IPS DF 19.7 (cell line): ENCODE measurements at places on chromosomes 16 and 17.

DNA sequence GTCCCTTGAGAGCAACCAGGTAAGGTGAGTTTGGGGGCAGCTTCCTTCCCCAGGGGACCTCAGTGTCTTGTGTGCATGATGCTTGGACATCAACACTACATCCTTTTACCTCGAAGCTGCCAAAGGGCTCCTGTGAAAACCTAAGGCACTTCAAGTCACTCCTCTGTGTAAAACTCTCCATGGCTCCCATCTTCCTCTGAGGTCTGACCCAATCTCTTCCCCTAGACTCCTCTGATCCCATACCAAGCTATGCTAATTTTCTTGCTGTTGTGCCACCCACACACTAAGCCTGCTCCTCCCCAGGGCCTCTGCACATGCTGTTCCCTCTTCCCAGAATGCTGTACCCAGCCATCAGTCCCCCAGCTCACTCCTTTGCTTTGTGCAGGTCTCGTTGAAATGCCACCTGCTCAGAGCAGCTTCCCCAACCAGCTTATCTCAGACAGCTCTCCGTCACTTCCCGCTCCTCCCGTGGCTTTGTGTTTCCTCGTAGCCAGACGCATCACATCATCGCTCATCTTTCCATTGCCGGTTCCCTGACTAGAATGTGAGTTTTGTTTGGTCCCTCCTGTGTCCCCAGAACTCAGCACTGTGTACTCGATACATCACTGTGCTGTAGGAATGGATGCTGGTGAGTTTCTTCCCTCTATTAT, 78.4 kb downstream of the CNGB1 start:
- DNase-seq: no peak

DNA sequence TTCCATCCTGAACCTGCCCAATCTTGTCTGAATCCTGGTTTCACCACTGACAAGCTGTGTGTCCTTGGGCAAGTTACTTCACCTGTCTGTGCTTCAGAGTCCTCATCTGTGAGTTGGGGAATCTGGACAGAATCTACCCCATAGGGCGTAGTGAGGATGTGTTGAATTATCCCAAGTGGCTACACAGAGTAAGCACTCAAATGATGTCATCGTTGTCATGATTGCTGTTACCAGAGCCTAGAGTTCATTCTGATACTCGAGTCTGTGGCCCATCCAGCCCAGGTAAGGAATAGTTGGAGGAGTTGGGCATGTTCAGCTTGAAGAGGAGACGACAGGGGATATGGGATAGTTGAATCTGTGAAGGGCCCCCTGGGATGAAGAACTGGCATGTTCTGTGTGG, 45.9 kb downstream of the MAPT start:
- DNase-seq: no peak

GRCh38 chr16:27238016-27238587, 30.5 kb downstream of the NSMCE1 start:
- no peak for DNase-seq

DNA sequence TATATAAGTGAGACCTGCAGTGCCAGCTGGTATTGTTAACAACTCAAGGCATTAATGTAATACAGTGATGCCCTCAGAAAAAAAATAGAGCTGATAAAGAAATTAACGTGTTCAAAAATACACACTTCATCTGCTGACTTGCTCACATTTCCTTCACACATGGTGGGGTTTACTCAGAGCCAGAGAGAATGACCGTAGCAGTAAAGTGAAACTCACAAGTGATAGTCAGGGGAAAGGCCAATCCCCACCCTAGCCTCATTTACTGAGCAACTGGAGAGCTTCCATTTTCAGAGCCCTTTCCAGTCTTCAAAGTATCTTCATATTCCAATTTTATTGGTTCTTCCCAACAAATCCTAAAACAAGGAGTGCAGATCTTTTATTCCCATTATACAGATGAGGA, 74.0 kb upstream of the HLF start:
- DNase-seq: no peak

DNA sequence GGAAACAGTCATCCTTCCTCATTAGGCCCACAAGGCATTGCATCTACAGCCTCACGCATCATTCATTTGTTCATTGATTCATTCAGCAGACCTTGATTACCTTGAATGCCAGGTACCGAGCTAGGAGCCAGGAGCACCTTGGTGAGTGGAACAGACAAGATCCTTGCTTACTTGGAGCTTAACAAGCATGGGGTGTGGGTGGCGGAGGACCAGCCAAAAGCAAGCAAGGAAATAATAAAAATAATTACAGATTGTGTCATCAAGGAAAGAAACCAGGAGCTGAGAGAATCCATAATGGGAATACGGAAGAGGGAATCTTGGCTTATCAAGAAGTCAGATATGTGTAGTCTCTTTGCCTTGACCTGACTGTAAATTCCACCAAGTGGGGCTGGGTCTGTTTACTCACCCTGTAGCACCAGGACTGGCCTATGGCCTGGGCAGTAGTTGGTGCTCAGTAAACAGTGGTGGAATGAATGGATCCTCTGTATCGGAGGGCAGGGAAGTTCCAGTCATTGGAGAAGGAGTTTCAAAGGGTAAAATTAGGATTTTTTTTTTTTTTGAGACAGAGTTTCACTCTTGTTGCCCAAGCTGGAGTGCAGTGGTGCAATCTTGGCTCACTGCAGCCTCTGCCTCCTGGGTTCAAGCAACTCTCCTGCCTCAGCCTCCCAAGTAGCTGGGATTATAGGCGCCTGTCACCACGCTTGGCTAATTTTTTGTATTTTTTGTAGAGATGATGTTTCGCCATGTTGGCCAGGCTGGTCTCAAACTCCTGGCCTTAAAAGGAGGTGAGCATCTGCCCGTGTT, 157.7 kb downstream of the MSI2 start:
- DNase-seq: no peak

- DNase-seq: no peak
Measured at GRCh38 chr17:64085650-64086005, 44.3 kb downstream of the ERN1 start.

DNA sequence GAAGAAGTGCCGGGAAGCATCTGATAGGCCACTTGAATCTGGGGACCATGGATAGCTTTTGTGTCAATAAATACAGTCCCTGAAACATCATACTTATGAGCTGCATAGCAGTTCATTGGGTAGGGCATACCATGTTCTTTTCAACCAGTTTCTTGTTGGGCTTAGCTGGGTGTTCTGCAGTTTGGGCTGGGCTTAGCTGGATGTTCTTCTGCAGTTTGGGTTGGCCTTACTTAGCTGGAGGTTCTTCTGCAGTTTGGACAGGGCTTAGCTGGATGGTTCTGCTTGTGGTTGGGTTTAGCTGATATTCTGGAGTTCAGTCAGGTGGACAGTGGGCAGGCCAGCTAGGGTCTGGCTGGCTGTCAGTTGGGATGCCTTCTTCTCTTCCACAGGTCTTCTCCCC, 52.1 kb downstream of the LCMT1 start:
- no peak for DNase-seq

DNA sequence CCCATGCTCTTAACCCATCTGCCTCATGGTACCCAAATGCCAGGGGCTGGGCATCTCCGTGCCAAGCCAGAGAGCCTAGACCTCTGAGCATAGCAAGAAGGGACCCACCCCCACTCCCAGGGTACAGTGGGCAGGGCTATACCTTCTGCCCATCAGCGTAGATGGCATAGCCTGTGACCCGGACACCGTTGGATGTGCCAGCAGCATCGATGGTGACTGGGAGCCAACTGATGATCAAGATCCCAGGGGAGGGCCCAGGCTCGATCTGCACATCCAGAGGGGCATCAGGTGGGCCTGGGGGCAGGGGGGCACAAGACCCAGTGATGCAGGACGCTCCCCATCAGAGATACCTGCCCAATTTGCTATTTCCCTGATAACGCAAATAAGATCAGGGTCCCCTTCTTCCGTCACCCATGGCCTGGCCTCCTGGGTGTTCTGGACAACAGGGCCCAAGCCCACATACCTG, 17.1 kb downstream of the TSPOAP1 start:
- DNase-seq: no peak

- no peak for DNase-seq
Measured at GRCh38 chr17:40412880-40413279, 4.8 kb downstream of the TOP2A start.
